ENCODE measurements at places on chromosomes 4 and X. TPM values are rescaled to one million over a fixed set of nuclear protein-coding genes. Genes with fewer than 3 reads are reported as not detected.

The CDX4 gene
- total RNA-seq, result 0.25 TPM

The NDST4 gene
- 0.55 TPM for total RNA-seq

The CT47C1 gene
- total RNA-seq, result 13.4 TPM

DNA sequence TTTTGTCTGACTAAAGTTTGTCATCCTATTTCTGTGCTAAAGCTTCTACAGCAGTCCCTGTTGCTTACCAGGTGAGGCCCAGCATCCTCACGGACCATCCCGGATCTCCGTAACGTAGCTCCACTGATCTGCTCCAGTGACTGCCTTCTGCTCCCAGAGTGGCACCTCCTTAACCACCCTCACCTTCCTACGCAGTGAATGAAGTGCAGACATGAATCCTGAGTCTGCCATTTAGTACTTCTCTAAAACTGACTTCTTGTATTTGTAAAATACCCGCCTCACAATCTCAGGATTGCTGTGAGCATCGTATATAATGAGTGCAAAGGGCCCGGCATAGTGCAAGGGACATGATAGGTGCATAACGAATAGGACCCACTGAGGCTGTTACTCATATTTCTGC, 27.7 kb upstream of the ACSL1 start:
- H3K4me1 ChIP-seq, result no peaks in the 10 kb centered on the region
- no peaks in the 10 kb centered on the region for H3K36me3 ChIP-seq
- H3K27ac ChIP-seq, result no peak overlapping the region
- no peak for DNase-seq
- H3K4me3 ChIP-seq, result no peak overlapping the region

DNA sequence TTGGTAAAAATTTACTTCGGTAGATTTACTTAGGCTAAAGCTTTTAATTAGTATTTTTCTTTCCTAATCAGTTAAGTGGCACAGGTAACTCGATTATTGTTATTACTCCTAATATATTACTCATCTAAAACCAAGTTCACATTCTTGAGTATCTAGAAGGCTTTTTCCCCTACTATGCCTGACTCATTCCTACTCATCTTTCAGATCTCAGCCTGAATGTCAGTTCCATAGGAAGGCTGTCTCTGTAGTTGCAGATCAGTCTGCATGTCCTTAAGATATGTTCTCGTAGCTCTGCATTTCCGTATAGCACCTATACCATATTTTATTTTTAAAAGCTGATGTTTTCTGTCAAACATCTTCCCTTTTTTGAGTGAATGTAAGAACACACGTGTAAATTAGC, 5.9 kb upstream of the FAM184B start:
- no peaks in the 10 kb centered on the region for H3K27me3 ChIP-seq
- H3K27ac ChIP-seq, result no peak overlapping the region
- no peaks in the 10 kb centered on the region for H3K36me3 ChIP-seq
- H3K4me3 ChIP-seq, result no peak overlapping the region
